ENCODE measurements at places on chromosomes 6 and 20.

DNA sequence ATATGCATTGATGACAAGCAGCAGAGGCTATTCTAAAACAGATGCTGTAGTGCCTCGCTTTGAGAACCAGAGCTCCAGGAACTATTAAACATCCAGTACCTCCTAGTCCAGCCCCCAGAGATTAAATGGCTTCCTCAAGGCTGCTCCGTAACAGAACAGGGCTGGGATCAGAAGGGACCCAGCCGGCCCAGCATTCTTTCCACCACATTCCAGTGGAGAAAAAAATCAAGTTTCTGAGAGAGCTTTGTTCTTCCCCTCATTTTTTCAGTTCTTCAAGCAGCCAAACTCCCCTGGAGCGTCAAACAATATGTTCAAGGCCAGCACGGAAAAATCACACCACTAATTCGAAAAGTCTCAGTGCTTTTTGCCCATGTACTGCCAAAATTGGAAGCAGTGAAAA is 5.8 kb upstream of the STMND1 start:
- DNase-seq: no peak

DNA sequence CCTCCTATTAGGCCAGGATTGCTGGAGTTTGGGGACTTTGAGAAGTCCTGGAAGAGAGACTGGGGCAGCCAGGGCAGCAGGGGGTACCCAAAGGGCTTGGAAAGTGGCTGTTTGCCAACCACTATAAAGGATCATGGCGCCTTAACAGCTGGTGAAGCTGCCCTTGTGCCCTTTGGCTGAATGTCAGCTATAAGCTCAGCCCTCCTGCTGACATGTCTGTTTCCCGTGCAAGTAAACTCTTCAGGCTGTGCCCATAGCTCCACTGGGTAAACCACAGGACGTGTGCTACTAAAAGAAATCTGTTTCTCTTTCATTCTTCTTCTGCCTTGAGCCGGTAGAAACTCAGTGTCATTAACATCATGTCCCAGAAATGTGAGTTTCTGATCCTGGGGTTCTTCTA is 97.3 kb downstream of the CAP2 start:
- DNase-seq: no peak

DNA sequence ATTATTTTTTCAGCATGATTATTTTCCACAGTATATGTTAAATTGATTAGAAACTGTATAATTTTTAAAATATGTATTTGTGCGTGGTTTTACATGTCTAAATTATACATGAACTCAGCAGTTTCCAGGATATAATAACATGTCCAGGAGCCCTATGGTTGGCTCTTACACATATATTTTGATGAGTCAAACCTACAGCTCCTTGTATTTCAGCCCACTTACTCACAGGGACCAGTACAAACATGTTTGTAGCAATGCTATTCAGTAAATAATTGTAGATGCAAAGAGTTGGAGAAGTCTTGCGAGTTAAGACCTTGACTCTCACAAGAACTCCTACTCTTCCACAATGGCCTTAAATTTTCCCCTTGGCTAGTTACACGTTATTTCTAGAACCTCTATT is 107.2 kb upstream of the SASH1 start:
- no peak for DNase-seq

DNA sequence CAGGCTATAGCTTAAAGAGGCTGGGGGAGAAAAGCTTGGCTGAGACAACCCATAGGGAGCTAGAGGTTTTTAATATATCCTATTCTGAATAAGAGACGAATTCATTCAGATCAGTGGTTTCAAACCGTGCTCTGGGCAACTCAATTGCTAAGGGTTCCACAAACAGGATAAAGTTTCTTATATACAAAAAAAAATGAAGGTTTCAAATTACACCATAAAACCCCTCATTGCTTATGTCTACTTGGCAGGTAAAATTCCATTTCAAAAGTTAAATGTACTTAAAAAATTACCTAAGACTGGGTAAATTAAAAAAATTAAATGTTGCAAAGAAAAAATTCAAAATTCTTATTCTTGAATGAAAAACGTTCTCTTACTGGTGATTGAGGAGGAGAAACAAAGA is 2.7 kb downstream of the HLA-DPB1 start:
- DNase-seq: no peak

DNA sequence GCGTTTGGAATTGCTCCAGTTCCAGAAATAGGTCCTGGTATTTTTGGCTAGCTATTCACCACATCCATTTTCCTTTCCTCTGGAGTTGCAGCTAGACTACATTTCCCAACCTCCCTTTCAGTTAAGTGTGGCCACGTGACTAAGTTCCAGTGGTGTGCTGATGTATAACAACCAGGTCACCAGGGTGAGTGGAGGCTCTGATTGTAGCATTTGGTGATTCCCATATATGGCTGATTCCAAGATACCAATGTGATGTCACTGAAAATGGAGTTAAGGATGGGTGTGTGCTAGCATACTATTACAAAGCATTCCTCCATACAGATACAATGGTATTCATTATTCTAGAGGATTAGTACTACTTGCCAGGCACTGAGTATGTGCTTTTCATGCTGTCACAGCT is 49.7 kb upstream of the STK35 start:
- DNase-seq: no peak

- no peak for DNase-seq
Measured at GRCh38 chr6:149723771-149724417, 6.0 kb upstream of the LATS1 start.

DNA sequence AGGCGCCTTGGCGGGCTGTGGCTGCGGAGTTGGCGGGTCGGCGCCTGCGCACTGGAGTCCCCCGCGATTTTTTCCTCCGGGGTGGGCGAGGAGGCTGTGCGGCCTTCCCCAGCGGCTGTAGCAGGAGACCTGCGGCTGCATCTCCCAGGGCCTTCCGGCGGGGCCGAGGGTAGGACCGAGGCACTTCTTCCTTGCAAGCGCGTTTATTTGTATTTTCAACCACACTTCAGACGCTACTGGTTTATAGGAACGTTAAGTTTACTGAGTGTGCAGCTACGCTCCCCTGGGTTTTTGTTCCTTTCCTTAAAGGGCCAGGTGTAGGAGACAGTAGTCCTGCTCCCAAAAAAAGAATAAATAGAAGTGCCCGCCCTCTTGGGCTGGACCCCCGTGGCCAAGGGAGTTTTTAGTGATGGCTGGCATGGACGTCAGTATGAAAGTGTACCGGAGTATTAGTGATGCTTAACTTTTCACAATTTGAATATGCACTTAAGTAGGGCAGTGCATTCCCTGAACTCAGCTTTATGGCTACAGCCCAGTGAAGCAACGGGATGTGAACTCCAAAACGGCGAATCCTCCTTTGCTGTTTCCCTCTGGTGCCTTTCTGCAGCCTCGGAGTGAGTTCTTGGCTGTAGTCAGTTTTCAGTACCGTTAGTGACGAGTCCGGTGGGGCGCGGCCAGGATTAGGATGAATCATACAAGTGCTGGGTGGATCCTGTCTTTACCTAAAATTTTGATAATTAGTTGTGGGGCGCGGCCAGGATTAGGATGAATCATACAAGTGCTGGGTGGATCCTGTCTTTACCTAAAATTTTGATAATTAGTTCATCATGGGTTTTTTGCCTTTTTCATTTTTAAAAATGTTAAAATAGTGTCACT is 1.0 kb upstream of the FBXO5 start:
- peak; percentile 42 for DNase-seq

DNA sequence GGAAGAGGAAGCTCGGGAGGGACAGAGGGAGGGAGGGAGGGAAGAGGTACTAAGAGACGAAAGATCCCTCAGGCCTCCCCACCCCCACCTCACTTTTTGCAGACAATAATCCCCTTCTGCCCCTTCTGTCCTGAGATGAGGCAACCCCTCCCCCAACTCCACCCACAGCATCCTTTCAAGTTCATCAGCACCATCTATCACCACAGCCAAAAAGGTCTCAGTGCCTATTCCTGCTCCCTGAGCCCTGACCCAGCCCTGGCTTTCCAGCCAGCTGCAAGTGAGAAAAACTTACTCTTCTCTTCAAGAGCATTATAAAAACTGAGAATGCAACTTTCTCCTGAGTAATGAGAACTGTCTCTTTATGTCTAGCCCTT is 133.2 kb upstream of the LRFN2 start:
- no peak for DNase-seq

DNA sequence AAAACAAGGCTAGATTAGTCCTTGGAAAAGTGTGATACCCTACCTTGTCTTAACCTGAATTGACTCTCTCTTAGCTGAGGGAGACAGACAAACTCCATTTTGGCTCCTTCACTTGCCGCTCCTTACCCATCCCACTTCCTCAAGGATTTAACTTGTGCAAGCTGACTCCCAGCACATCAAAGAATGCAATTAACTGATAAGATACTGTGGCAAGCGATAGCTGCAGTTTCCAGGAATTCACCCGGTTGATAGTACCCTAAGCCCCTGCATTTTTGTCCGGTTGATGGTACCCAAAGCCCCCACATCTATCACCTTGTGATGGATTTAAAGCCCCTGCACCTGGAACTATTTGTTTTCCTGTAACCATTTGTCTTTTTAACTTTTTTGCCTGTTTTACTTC is 1.9 kb upstream of the SERINC3 start:
- no peak for DNase-seq

- DNase-seq: peak; percentile 4
Measured at GRCh38 chr6:26195376-26195923, 108.2 kb downstream of the HFE start.

DNA sequence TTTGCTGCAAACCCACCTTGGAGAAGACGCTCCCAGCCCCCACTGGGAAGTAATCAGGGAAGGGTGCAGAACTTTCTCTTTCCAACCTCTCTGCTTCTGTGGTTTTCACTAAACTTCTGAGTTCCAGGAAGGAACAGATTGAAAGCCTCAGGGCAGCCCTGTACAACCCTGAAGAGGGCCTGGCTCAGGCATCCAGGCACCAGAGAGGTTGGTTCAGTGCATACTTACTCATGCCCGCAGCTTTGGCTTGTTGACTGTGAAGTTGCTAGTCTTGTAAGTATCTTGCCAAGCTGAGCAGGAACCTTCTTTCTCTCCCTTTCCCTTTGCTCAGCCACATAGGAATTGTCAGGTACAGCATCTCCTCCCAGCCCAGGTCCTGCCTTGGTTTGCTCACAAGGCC is 272.2 kb upstream of the FOXQ1 start:
- no peak for DNase-seq

DNA sequence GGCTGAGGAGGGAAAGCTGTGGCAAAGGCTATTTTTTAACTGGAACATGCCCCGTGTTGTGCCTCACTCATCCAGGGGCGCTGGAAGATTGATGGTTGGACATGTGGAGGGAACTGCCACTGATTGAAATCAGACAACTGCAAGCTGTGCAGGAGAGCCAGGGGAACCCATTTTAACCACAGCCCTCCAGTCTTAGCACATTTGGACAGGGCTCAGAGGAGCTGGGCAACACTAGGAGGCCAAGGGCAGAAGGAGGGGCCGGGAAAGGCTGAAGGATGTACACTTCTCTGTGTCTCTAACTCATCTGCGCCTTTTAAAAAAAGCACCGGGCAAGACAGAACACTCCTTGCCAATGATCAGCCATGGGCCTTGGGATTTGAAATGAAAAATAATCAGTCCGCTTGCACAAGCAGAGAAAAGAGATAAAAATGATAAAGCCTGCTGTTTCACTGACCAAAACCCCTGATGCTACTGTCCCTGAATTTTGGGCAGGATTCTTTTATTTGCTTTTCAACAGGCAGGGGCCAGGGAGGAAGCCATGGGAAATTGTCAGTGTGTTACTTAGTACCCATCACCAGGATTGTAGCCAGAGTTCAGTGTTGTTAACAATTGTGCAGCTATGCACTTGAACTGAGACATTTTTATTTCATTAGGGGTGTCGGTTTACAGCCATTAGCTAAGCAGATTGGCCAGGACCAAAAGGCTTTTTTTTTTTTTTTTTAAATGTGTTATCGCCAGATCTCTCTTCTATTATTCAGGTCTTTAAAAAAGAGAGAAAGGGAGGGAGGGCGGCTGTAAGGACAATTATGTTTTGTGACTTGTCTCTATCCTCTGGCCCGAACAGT is 109.3 kb upstream of the EYA4 start:
- DNase-seq: no peak

- peak; percentile 92 for DNase-seq
Measured at GRCh38 chr6:98834060-98835031, at the start of gene POU3F2. TSS of gene POU3F2 (plus strand) at chr6:98834574. CDS start at chr6:98834874, 300 bp downstream.

- DNase-seq: no peak
Measured at GRCh38 chr20:59774204-59774641, 159.2 kb downstream of the SYCP2 start.

GRCh38 chr20:12566596-12566995 is 442.2 kb upstream of the SPTLC3 start:
- no peak for DNase-seq

DNA sequence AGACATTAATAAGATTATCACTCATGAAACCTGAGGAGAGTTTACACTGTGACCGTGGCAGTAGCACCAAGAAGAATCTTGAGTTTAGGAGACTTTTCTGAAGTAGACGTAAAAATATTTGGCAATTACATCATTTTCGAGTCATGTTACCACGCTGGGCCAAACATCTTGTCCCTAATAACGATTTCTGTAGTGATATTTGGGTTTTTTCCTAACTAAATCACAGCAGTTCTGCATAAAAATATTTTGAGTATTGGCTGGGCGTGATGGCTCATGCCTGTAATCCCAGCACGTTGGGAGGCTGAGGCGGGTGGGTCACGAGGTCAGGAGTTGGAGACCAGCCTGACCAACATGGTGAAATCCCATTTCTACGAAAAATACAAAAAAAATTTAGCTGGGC is 262.4 kb downstream of the PHF3 start:
- no peak for DNase-seq

GRCh38 chr6:122347280-122347679 is 52.2 kb upstream of the HSF2 start:
- DNase-seq: no peak

GRCh38 chr6:104639668-104640067 is 220.1 kb downstream of the HACE1 start:
- no peak for DNase-seq

DNA sequence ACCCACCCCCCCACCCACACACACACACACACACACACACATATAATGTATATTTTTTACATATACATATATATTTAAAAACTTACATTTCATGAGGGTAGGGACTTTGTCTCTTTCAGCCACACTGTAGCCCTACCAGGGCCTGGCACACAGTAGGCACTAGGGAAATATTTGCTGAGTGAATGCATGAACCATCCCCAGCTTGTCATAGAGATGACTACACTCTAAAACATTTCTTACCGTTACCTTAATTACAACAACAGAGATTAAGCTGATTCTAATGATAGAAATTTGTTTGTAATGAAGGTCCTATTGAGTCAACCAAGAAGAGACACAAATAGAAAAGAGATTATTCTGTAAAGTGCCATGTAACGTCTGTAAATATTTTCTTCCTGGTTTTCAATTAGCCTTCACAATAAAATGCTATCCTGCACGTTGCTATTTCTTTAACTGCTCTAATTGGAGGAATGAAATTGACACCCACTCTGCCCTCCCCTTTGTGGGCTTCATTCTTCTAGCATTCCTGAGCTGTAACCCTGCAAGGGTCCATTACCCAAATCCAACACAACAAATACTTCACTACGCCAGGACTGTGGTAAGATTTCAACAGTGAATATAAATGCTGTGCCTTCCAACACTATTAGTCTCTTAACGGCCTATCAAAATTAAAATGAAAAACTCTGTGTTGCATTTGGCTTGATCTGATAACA is 30.8 kb downstream of the SIM1 start:
- DNase-seq: no peak

DNA sequence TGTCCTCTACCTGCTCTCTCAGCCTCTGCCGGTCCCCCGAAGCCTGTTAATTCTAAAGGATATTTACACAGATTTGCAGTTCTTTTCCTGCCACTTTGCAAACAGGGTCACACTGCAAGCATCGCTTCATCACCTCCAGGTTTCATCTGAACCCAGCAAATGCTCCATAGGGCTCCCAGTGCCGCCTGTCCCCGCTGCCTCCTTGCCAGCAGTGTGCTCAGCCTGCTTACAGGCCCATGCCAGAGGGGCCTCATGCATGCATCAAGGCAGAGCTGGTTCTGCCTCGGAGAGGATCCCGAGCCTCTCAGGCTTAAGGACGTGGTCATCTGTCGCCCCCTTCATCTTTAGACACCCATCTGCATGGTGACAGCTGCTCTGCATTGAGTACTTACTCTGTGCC is 10.5 kb downstream of the SIRPA start:
- no peak for DNase-seq

Data from C1 segment of cervical spinal cord (tissue), 14 donors.